ENCODE measurements at places on chromosomes 2 and 18.

DNA sequence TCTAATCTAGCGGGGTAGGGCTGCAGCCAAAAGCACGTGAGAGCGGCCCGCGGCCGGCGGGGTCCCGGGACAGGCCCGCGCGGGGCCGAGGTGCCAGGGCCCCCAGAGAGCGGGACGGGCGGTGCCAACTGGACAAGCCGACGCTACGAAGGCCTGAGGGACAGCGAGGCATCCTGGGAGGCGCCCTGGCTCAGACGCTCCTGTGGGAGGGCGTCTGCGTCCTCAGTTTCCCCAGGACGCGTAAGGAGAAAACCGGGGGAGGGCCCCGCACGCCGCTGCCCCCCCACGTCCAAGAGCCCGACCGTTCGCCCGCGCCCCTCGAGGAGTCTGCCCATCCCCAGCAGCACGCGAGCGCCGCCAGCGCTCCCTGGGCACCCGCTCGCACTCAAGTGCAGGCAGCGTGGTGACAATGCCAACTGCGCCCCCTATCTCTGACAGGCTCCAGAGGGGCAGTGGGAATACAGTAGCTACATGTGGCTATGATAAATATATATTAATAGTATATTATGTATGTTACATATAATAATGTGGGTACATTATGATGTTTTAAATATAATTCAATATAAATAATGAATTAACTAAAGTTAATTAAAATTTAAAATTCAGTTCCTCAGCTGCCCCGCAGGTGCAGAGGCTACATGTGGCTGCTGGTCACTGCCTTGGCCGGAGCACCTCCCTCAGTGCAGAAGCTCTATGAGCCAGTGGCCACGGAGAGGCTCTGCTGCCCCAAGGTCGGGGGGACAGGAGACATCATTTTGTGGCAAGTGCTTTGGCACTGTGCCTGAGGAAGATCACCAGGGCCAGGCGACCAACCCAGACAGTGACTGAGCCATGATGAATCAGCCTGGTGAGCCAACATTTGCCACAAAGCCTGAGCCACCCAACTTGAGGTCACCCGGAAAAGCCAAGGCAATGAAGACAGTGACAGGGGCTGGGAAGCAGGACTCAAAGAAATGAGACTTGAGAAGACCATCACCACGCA lies 5.5 kb upstream of the SFT2D3 start:
- no peak for DNase-seq

DNA sequence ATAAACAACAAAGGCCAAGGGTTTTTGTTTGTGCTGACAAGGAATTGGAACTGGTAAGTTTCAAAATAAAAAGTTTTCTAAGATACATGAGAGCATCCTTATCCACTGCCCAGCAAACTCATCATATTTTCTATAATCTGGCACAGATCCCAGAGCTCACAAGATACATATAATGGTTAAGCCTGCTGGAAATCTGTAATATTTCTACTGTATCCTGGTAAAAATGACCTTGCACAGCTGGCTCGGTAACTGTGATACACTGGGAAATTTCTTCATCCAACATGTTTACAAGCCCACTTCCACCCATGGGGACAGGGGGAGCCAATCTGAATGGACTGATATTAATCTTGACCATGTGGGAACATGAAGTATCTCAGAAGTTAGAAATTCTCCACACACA lies 425.4 kb upstream of the MMADHC start:
- DNase-seq: no peak

GRCh38 chr2:54479424-54479823 lies 23.3 kb downstream of the SPTBN1 start:
- DNase-seq: no peak

DNA sequence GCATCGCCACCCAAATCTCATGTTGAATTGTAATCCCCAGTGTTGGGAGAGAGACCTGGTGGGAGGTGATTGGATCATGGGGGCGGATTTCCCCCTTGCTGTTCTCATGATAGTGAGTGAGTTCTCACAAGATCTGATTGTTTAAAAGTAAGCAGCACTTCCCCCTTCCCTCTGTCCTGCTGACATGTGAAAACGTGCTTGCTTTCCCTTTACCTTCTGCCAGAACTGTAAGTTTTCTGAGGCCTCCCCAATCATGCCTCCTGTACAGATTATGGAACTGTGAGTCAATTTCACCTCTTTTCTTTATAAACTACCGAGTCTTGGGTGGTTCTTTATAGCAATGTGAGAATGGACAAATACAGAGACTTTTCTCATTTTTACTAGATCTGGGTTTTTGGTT lies 161.4 kb upstream of the SP5 start:
- DNase-seq: no peak

DNA sequence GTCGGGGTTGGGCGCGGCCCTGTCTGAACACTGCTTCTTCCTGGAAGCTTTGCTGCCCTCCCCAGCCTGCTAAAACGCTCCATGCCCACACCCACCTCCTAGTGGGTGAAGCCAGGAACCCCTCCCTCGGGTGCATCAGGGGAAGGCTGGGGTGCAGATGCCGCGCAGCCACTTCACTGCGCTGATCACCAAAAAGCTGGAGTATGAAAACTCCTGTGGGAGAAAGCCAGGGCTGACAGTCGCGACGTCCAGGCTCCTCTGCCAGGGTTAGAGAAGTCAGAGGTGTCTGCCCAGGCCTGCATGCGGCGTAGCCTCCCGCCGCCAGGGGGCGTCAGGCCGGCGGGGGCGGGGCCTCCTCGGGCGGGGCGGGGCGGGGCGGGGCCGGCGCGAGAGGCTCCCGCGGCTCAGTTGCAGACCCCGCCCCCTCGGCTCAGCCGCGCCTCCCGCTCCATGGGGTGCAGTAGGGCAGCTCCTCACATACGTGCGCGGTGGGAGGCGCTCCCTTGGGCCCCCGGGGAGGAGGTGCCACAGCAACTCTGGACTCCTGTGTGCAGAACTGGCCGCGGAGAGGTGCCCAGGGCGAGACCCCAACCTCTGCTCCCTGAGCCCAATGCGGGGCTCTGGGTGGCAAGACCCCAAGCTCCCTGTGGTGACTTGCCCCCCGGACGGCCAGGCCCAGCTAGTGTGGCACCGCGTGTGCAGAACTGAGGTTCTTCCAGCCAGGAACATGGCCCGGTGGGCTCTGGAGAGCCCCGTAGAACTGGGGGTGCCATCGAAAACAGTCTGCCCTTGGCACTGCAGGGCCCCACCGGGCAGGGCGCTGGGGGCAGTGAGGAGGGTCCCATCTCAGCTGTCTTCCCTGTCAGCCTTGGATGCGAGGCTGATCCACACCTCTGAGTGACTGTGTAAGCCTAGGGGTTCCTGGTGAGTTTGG lies 1.8 kb upstream of the RNPEPL1 start:
- peak; percentile 91 for DNase-seq

GRCh38 chr2:228102949-228103348 lies 78.5 kb downstream of the SPHKAP start:
- DNase-seq: no peak

GRCh38 chr2:62110415-62111025 lies 85.4 kb upstream of the B3GNT2 start:
- DNase-seq: no peak

DNA sequence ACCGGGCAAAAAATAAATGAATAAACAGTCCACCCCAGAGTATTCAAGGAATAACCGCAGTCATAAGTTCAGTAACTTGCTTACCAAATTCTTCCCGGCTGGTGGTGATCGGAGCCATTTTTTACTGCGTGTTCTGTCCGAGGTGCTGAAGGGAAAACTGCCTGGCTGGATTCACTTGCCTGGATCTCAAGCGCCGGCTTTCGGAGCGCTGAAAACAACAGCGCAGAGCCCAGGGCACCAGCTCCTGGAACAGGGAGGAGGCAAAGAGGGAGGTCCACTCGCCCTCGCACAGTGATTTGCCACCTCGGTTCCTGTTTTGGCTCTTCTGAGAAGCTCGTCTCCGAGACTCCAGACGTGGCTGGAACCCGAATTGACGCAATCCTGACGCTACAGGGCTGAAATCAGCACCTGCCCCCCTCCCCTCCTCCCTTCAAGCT lies at the start of gene SYT4:
Gene SYT4 (minus strand): TSS at position 327 of the 437 bp plus-strand sequence. CDS start 209 bp downstream, at position 118.
- DNase-seq: no peak

GRCh38 chr18:8314124-8314523 lies 295.1 kb upstream of the RAB12 start:
- DNase-seq: no peak

GRCh38 chr2:166011660-166012059 lies 58.1 kb upstream of the TTC21B start:
- DNase-seq: no peak

DNA sequence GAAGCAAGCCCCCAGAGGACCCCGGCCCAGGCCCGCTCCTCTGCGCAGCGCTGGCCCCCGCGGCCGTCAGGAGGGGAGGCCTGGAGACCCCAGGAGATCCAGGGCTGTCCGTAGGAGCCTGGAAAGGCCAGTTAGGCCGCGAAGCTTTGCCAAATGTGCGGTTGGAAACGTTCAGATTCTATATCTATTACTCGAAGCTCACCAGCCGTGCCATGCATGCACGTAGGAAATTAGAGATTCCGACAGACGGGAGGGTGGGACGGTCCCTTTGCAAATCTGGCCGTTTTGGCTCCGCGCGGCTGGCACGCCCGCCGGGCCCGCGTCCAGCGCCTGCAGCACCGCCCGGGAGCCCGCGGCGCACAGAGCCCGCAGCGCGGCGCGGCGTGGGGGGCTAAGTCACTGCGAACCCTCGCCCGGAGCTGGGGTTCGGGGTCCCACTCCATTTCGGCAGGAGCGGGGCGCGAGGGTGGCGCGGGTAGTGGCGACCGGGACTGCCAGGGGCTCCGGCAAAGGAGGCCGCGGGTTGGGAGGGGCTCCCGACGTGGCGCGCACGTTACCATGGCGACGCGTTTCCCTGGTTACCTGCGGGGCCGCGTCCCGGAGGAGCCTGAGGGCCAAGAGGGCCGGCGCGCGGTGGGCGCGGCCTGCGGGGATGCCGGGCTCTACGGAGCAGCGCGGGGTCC lies 488.6 kb upstream of the SMIM21 start:
- DNase-seq: no peak

DNA sequence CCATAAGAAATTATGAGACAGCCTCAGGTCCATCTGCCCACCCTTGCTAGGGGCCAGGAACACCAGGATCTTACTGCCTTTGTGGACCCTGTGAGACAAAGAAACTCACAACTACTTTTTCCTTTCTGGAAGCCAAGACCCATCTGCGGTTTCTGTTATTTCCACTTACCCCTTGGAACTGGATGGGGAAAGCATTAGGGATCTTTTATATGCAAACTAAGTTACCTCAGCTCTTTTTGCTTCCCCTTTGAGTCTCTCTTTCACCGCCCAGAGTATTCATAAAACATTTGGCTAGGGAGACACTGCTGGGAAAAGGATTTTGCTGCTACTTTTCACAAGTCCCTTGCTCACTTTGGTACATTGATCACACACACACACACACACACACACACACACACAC lies 95.7 kb downstream of the ZNF385B start:
- no peak for DNase-seq

- DNase-seq: no peak
Measured at GRCh38 chr2:239957681-239958472, 67.3 kb downstream of the NDUFA10 start.

DNA sequence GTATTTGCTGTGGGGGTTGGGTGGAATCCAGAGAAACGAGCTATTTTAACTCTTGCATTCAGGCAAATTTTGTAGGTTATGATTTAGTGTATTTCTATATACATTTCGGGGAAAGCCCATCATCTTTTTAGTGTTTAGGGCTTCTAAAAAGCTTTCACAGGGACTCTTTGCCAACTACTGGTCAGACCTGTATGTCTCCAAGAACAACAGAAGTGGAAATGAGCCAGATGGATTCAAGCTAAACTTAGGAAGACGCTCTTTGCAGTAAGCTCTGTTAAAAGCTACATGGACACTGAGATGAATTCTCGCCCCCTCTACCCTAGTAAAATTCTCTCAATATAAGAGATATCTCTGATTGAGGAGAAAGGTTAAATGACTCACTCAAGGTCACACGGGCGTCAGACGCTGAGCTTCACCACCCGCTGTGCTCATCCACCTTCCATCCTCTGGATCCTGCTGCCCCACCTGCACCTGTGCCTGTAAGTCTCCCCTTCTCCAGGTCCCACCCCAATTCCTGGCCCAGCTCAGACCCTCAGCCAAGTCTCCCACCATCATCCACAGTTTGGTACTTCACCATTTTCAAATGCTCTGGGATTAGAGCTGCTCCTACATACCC lies 85.6 kb downstream of the MARCHF4 start:
- no peak for DNase-seq

GRCh38 chr2:69645921-69646320 lies 2.4 kb upstream of the AAK1 start:
- no peak for DNase-seq

DNA sequence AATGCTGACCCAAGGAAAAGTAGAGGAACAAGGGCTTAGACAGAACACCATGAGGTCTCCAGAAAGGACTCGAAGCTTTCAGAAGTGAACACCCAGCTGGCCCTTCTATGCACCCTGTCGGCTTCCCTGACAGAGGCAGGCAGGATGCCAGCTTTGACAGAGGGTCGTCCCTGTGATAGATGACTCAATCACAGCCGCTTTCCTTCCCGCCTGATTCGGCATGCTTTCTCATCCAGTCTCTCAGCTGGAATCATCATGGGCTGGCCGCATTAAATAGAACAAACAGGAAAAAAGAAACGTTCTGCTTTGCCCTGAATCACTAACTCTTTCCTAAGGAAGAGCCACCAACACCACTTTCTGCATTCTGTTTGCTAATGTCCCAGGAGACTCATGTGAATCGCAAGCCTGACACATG lies 140.3 kb upstream of the RAB12 start:
- no peak for DNase-seq

GRCh38 chr18:79736230-79736629 lies 56.6 kb downstream of the CTDP1 start:
- DNase-seq: no peak

DNA sequence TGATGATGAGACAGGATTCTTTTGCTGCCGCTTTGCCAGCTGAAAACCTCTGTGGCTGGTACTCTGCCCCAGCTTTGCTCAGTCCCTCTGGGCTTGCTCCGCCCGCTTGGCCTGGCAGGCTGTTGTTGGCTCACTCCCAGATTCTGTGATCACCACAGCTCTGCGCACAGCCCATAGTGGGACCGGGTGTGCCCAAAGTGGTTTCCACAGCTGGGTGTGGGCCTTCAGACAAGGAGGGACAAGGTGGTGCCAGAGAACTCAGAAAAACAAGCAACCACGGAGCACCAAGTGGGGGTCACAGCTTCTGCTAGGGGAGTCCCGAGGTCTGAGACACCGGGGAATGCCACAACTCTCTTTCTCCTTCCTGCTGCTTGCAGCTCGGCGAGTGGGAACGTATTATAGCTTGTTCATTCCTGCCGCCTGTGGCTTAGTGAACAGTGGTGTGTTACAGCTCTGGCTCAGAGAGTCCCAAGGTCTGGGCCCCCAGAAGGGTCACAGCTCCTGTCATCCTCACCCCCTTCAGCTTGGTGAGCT lies 9.2 kb upstream of the KYNU start:
- no peak for DNase-seq

DNA sequence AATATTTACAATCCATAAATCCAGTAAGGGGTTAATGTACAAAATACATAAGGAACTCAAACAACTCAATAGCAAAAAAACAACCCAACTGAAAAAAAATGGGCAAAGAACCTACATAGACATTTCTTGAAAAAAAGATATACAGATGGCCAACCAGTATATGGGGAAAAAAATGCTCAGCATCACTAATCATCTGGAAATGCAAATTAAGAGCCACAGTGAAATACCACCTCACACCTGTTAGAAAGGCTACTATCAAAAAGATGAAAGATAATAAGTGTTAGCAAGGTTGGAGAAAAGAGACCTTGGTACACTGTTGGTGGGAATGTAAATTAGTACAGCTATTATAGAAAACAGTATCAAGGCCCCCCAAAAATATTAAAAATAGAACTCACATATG lies 14.6 kb downstream of the AP1S3 start:
- DNase-seq: no peak

GRCh38 chr2:95314964-95315611 lies 17.9 kb downstream of the KCNIP3 start:
- no peak for DNase-seq
